ENCODE measurements at places on chromosomes 11 and 22.

- no peak for DNase-seq
Observed at GRCh38 chr11:126926376-126926791, 74.2 kb downstream of the KIRREL3 start.

DNA sequence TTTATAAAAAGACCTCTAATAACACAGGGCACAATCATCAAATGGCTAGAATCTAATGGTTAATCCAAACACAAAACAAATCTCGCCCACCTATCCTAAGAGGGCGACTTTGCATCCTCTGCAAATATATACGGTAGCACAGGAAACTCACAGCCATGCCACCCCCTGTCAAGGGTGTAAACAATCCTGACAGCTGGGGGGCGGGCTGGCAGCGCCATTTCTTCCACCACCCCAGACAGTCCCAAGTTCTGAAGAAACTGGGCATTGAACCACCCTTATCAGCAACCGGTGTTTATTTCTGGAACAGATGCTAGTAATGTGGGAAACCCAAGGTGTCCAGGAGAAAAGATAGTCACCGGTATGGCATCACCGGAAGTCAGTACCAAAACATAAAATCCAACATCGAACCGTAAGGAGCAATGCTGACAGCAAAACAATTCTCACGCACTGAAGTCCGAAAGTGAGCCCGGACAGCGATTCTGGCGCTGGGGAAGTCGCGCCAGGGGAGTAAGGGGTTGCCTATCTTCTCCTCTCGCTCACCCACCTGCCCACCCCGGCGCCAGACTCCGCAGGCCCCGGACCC, 825 bp downstream of the FBXO3 start:
- peak; percentile 1 for DNase-seq

DNA sequence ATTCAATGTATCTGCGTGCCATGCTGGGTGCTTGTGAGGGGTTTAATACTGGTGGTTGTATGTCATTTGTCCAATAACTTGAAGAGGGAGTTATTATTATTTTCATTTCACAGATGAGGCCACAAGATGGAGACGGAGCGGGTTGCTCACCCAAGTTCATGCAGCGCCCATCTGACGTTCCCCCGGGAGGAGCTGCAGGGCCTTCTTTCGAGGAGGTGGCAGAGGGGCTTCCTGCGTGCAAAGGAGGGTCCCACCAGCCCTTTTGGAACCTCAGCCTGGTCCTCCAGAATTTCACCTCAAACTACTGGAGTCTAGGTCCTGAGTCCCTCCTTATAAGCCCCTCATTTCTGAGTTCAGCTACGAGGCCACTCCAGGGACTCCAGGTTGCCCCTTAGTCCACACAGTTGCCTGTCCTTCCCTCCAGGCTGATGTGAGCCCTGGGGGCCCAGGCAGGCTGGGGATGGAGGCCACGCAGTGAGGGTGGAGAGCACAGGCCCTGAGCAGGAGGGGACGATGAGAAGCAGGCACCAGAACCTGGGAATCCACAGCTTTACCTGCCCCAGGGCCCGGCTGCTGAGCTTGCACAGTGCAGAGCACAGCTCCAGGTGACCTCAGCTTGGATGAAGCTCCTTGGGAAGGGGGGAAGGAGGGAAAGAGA, 2.9 kb upstream of the VSIG10L2 start:
- DNase-seq, result no peak

GRCh38 chr11:75159151-75159953, 8.4 kb downstream of the SLCO2B1 start:
- no peak for DNase-seq

DNA sequence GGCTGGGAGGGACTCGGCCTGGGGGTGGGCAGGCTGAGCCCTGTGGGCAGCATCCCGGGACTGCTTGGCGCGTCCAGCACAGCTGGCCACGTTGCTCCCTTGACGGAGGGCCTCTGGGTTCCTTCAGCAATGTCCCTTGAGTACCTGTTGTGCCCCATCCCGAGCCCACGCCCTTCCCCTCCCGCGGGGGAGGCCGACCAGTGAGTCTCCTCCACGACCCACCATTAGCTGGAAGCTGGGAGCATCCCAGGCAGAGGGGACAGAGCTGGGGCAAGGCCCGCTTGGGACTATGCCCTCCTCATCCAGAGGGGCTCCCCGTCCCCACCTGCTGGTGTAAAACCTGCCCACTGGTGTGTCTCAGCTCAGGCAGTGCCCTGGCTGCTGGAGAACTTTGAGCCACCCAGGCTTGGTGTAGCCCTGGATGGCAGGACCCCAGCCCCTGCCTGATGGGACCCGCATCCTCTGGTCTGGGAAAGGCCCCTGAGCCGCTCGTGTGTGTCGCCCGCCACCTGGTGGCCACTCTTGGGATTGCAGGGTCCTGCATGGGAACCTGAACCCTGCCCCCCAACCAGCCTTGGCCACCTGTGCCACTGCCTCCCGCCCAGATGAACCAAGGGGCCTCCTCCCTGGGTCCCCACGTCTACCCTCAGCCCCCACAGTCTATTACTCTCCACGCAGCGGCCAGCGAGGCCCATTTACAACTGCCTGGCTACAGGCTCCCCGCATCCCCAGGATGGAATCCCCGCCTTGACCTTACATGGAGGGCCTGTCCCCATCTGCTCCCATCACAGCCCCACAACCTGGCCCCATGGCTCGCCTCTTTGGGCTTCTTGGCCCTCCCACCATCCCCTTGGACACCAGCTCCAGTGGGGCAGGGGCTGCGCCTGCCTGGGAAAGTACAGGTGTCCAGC, 16.6 kb upstream of the ARHGAP8 start:
- peak; percentile 51 for DNase-seq

DNA sequence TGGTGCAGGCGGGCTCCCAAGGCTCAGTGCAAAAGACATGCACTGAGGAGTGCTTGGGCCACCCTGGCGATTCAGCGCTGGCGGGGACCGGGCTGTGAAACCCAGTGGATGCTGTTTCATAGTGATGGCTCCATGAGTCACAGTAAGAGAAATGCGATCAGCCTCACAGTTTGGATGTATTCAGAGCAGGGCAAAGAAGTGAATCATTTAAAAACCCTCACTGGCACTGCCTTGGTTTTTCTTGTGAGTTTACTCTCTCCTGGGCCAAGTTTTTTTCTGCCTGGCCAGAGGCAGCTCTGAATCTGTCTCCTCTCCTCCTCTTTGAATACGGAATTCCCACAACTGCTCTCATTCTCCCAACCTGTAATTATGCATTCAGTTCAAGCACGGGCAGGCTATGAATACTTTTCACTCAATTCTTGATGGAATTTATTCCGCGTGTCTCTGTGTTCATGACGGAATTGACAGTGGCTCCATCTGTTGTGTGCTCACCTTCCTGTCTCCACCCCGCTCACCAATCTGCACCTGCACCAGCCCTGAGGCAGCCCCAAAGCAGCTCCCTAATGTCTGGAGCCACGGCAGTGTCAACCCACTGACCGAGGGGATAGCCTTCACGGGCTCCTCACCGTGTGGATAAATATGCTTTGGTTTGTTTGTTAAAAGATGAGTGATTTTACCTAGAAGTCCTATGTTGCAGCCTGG, 14.9 kb downstream of the ADAMTS8 start:
- peak; percentile 84 for DNase-seq

GRCh38 chr11:44517541-44517940, 47.9 kb upstream of the CD82 start:
- DNase-seq, result no peak
